ENCODE measurements at places on chromosomes 1 and 21.

DNA sequence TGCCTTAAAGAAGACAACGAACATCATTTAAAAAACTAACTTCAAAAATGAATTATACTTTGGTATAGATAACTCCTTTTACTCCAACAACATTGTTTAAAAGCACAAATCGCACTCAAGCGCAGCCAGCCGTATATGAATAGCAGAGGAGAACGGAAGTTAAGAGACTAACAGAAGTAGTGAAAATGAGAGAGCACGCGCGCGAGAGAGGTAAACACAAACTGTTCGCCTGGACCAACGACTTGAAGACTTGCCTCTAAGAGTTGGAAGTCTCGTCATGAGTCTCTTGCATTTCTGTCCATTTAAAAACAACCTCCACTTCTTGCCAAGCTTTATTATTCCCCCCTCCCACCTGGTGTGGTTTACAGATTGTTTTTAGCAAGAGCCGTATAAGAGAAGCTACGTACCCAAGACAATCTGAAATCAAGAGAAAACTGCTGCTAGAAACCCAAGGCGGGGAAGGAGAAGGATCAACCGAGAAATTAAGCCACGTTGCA, 479 bp downstream of the SELENOF start:
- DNase-seq, result peak; percentile 1

DNA sequence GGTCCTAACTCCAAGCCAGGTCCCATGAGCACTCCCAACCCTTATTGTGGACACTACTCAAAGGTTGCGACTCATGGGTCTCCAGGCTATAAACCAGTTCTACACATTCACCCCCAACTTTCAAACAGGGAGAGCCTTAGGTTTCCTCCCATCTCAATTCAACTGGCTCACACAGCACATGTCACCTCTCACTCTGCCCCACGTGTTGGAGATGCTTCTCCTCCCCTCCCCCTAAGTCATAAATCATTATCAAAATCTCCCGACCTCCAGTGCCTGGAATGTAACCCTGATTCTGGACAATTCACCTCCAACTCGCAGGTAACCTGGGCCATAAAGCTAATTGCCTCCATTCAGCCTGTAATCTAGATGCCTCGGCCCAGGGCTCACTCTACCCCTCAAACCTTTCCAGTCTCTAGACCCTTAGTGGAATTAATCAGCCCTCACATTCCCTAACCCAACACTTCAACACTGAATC, 595 bp downstream of the AK2 start:
- no peak for DNase-seq

DNA sequence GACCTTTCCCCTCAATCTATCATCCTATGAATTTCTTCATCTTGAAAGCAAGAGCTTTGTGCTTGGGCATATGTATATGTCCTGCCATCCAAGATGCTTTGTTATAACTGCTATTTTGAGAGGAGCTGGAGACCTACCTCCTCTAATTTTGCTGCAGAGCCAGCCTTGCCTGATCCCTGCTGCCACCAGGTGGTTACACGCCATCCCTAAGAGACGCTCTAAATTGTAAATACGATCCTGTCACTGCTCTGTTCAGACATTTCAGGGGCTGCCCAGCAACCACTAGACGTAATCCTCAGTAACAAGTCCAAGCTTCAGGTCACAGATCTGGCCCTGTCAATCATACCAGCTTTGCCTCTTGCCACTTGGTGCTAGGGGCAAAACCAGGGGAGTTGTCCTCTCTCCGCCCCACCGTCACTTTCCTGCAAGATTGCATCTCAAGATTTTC, 32.9 kb downstream of the GPA33 start:
- no peak for DNase-seq

DNA sequence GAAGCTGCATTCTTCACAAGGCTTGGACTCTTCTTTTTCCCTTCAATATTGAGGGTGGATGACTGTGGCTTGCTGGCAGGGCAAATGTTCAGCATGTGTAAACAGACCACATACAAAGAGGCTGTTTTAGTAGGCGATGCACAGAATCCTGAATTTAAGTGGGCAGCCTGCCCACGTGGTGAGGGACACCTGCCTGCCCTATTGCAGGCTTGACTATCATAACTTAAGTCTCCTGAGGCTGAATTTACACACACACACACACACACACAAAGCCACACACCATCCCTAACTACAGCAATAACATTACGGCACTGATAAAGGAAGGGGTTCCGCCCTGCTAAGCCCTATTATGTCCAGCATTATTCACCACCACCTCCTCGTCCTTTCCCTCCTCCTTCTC, 15.9 kb downstream of the SYT2 start:
- DNase-seq, result no peak

DNA sequence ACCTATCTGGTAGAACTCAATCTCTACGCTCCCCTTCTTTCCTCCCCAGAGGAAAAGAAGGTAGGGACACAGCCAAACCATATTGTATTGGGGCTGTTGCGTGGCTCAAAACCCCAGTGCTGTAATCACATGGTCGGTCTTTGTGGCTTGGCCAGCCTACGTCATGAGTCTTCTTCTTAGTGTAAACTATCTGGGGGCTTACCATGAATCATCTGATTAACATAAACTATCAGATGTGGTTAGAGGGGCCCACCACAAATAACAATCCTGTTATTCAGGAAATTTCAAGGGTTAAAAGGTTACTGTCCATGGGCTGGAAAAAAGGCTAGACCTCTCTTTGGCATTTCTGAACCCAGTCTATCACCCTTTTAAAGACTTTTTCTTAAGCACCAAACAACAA, 49.5 kb upstream of the GPR52 start:
- DNase-seq, result no peak

DNA sequence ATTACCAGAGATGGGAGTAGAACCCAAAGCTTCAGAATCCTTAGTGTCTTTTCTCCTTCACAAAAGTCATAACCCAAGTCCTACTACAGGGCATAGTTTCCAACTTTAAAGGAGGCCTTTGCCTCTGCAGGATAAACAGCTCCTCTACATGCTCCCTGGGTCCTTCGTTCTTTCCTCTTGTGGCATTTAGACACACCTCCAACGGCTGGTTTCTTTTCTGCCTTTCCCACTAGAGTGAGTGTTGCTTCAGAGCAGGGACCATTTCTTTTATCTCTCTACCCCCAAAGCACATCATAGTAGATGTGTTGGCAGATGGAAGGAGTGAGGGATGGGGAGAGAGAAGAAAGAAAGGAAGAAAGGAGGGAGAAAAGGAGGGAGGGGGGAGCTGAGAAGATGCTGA, 144.7 kb upstream of the SPATA6 start:
- no peak for DNase-seq

GRCh38 chr1:94612525-94613204, 71.1 kb upstream of the F3 start:
- no peak for DNase-seq

- DNase-seq, result no peak
These were observed 230.1 kb downstream of the SRGAP2C start for GRCh38 chr1:121414905-121415304.

DNA sequence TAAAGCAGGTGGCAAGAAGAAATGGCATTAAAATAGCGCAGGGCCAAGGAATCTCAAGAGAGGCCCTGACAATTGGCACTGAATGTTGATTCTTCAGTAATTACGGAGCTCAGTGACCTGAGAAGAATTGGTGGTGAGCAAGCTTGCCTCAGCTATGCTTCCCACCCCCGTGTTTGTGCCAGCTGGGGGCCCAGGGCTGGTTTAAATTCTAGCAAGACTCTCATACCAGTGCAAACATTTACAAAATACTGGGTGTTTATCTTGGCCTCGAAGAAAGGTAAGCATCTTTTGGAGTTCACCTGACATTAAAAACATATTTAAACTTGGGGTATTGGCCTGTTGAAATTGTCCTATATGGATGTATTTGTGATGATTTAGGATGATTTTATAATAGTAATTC, 296.7 kb upstream of the USP25 start:
- no peak for DNase-seq

DNA sequence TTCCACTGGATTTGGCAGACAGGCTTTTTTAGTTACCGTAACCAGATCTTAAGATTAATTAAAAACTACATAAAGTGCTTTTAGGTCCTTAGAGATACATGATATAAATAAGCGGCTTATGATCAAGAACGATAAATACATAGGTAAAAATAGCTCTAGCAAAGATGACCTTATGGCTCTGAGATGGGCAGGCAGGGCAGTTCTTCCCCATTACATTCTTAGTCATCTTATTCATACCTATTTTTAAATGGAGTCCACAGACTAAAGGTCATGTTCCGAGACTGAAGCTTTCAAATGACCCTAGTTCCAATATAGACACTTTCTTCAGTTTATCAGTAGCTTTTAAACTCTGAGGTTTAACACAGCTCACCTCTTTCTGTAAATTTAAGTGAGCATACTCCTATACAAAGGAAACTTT, 4.3 kb downstream of the MCL1 start:
- DNase-seq, result no peak

- no peak for DNase-seq
These were observed 136.6 kb downstream of the POU2F1 start for GRCh38 chr1:167357305-167357704.

GRCh38 chr1:15000671-15001070, 152.9 kb upstream of the TMEM51 start:
- no peak for DNase-seq

- DNase-seq, result no peak
These were observed 1.7 kb downstream of the KIAA2013 start for GRCh38 chr1:11924334-11925195.

DNA sequence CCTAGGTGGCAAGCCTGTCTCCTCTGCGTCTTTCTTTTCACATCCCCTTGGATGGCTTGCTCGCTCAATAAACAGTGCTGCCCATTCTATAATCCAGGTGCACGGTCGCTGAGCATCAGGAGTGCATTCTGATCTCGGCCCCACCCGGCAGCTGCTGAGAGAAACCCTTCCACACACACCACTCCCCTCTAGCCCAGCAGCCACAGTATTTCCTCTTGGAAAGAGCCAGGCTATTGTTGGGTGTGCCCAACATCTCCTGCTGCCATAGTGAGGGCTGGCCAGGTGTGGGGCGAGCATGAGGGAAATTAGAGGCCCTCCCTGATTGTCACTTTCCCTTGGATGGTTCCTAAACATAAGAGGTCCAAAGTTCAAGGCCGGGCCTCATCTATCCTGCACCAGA, 24.7 kb downstream of the GPA33 start:
- DNase-seq, result no peak

GRCh38 chr21:44654576-44655175, at the start of gene KRTAP12-4:
Gene KRTAP12-4 (minus strand): TSS chr21:44654659. CDS start chr21:44654614, 45 bp downstream.
- no peak for DNase-seq

GRCh38 chr1:151512326-151512725, 1.1 kb downstream of the CGN start:
- no peak for DNase-seq

GRCh38 chr1:237032029-237032428, 10.0 kb upstream of the RYR2 start:
- no peak for DNase-seq

- DNase-seq, result no peak
These were observed 123.4 kb downstream of the AK5 start for GRCh38 chr1:77405186-77405585.
